ENCODE measurements at places on chromosomes 5 and 9.

GRCh38 chr5:2901096-2901495 is 149.6 kb upstream of the IRX2 start:
- DNase-seq = no peak

- DNase-seq = peak; percentile 97
Observed at GRCh38 chr9:35518225-35518821, 28.4 kb downstream of the RUSC2 start.

DNA sequence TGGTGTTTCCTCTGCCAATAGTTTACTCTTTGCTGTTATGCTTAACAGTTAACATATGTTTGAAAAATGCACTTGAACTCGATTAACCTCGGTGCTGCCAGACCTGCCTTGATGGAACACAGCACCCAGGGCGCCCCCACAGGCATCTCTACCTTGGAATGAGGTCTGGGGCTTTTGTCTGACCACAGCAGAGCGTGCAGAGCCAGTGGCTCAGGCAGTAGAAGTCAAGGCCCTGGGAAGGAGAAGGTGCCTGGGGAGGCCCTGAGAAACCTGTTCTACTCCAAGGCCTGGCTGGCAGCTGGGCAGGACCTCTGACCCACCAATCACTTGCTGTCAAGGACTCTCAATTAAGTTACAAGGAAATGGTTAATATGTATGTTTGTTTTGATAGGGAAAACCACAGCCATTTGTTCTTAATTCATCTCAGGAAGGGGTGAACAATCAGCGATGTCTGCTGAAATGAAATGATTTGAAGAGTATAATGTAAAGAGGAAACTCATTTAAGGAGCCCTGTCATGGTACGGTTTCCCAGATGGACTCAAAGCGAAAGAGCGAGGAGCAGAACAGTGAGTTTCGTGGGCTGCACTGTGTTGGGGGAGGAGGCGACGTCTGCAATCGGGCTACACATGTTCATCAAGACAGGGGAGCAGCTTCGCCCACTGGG is 21.9 kb downstream of the MACROH2A1 start:
- peak; percentile 44 for DNase-seq

DNA sequence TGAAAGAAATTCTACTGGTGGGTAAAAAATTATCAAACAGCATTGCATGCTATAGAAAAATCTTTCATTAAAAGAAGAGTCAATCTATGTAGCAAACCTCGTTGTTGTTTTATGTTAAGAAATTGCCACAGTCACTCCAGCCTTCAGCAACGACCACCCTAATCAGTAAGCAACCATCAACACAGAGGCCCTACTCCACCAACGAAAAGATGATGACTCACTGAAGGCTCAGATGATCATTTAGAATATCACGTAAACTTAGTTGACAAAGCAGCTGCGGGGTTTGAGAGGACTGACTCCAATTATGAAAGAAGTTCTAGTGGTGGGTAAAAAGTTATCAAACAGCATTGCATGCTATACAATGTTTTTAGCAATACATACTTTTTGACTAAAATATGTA is 242.6 kb downstream of the DRD1 start:
- no peak for DNase-seq

GRCh38 chr5:77319117-77319804 is 108.8 kb downstream of the PDE8B start:
- DNase-seq = no peak

DNA sequence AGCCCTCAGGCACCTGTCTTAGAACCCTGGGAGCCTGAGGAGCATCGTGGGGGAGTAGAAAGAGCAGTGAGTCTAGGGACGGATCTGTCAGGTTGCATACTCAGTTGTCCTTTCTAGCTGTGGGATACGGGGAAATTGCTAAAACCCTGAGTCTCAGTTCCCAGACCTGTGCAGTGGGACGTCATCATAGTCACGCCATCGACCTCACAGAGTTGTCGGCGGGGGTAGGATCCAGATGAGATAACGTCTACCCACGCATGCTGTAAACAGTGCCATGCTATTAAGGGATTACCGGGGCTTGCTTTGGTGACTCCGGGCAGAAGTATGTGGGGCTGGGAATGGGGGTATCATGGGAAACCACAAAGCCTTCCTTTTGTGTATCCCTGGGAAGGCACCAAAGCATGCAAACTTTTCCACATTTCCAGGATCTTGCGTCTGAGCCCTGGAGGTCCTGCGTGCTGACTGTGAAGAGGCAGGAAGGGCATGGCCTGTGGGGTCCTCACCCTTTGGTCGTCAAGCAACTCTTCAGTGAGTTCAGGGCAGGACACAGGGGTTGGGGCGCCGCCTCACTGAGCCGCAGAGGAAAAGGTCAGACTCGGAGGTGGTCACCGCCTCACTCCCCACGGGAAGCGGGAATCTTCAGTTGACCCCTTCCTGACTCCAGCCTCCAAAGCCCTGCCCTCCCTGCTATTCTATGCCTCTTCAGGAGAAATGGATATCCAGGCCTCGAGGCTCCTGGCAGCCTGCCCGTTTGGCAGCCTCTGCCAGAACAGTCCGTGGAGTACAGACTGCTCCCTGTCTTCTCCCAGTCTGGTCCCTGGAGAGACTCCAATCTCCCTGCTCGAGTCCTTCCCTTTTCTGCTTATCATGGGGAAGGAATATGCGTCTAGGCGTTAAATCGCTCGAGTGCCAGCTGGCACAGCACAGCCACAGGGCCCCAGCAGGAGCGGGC is 186.8 kb upstream of the KLF9 start:
- peak; percentile 100 for DNase-seq

GRCh38 chr9:79264041-79264440 is 307.7 kb upstream of the TLE4 start:
- DNase-seq = peak; percentile 29

- DNase-seq = peak; percentile 40
Observed at GRCh38 chr5:80406980-80407734, 707 bp upstream of the ZFYVE16 start.

DNA sequence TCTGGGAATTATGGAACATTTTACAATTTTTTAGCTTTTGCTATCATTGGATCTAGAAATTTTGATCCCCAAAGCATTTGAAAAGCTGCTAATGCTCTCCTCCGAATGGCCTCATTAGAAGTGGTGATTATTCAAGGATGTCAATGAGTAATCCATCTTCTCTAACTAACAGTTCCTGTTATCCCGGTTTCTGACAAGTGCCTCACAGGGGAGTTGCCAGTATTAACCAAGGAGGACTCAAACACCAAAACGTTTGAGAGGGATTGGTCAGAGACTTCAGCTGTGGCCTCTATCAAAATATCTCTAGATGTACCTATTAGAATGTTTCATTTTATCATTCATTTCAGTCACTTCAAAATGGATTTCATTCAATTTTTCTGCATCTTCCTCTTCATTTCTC is 208.3 kb upstream of the ITGA1 start:
- no peak for DNase-seq

GRCh38 chr9:131116281-131117120 is 8.9 kb upstream of the NUP214 start:
- no peak for DNase-seq

DNA sequence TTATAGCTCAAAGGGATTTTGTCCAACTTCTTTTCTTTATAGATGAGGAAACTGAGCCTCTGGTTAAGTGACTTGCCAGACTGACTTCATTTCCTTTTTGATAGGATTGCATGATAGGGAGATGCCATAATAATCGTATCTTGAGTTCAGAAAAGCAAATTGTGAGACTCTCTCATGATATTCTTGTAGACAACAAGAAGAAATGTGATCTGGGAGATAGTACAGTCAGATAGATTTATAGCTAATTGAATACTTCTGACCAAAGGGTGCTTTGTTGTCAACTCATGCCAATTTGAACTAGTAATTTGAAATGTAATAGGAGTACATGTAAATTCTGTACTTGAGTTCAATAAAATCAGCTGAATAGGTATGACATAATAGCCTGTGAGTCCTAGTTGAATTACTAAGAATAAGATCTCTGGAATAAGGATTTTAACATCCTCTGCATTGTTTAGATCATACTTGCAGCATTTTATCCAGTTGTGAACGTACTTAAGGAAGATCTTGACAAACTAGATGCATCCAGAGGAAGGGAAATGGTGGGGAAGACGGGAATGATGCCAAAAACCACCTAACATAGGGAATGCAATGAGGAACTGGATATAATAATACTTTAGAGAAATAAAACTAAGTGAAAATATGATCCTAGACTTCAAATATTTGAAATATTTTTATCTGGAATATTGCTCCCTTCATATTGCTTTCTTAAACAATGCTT is 25.5 kb downstream of the CWC27 start:
- peak; percentile 32 for DNase-seq

DNA sequence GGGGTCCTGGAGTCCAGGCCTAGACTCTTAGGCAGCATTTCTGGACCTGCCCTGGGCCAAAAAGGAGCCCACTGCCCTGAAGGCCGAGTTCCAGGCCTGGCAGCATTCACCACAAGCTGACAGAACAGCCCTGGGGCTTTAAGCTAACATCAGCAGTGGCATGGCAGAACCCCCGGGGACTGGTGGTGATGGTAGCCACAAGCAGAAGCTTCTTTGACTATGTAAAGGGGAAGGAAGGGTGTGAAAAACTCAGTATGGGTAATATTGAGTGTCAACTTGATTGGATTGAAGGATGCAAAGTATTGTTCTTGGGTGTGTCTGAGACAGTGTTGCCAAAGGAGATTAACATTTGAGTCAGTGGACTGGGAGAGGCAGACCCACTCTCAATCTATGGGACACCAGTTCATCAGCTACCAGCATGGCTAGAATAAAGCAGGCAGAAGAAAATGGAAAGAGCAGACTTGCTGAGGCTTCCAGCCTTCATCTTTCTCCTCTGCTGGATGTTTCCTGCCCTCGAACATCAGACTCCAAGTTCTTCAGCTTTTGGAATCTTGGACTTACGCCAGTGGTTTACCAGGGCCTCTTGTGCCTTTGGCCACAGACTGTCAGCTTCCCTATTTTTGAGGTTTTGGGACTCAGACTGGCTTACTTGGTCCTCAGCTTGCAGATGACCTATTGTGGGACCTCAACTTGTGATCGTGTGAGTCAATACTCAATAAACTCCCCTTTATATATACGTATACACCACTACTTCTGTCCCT is 661.0 kb upstream of the C9orf72 start:
- no peak for DNase-seq

DNA sequence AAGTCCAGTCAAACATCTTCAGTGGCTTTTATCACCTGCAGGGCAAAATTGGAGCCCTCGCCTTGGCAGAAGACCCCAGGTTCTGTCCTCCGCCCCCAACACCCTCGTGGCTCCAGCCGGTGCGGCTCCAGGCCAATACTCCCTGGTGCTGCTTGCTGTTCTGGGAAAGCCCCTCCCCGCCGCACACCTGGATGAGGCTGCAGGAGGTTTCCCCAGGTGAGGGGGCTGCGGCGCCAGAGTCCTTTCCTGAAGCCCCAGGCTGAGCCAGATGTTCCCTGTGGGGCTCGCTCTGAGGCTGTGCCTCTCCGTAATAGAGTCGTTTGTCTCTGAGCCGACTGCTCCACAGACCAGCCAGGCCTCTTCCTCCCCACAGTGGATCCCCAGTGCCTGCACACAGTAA is 375.4 kb upstream of the IRX1 start:
- no peak for DNase-seq

DNA sequence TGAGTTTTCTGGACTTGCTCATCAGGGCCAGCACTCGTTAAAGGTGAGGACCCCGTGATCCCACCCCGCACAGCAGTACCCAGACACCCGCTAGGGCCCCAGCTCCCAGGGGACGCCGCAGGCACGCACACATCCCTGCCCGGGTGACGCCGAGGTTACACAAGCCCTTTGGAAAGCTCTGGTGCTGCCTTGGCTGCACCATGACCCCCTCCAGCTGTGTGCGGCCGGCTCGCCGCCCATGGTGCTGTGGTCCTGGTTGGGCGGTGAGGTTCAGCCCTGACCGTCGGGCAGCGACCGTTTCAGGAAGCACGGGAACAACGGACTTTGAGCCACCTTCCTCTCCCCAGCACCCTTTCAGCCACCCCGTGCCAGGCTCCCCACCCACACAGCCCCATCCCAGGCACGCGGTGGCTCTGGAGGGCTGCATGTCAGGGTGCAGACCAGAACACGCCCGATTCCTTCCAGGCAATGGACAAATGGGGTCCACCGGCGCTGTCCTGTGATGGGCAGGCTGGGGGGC is 7.5 kb upstream of the SLC12A7 start:
- no peak for DNase-seq

- no peak for DNase-seq
Observed at GRCh38 chr9:26637101-26637500, 255.5 kb downstream of the CAAP1 start.
